Sciatic nerve (tissue), 2 donors: ENCODE measurements at places on chromosomes 11 and 22. TPM values are rescaled to one million over a fixed set of nuclear protein-coding genes. Genes with fewer than 3 reads are reported as not detected.

DNA sequence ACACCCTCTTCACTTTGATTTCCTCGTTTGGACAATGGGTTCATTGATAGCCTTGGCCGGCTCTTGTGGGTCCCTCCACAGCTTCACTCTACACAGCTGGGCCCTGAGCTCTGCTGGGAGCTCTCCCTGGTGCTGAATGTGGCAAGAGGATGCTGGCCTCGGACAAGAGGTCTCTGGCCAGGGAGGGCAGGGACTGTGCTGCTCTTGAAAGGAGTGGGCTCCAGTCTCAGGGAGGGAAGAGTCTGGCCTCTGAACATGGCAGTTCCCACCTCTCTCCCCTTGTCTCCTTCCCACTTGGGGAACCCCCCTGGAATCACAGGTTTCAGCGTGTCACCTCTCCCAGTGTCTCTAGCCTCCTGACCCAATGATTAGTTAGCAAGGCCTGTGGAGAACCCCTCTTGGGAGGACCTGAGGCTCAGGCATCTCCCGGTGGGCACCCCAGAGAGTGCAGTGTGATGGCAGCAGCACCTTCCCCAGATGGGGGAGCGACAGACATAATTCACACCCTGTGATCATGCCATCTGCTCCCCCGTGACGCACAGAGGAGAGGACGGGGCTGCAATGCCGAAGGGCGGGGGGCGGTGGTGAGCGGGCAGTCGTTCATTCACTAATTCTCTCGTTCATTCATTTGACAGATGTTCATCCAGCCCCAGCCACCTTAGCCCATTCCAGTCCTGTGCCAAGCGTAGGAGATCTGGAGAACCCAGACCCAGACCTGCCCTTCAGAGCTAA, 2.8 kb upstream of the CABP7 start:
- peak; percentile 80 for DNase-seq

GRCh38 chr11:104682206-104682605, 216.1 kb downstream of the CASP12 start:
- DNase-seq: no peak

PDE2A gene
- total RNA-seq: 74.4 TPM

- DNase-seq: peak; percentile 74
These were observed 50.1 kb downstream of the ACER3 start for GRCh38 chr11:76910620-76911414.

- DNase-seq: no peak
These were observed 14.9 kb upstream of the SLC22A6 start for GRCh38 chr11:62999649-63000048.

IGSF22 gene
- 0.58 TPM for total RNA-seq

DNA sequence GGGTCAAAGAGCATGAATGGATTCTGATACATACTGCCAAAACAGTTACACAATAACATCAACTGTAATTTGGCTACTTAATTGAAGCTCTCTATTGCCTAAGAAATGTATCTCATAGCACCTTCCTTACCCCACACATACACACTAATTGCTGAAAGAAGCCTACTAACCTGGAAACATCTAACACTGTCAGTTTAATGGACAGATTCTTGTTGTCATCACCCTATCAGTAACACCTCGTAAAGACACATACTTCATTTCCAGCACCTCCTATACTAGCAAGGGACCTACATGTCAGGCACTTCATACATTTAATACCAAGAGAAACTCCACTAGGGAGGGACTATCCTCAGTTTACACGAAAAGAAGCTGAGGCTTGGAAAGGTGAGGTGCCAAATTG, 9.9 kb downstream of the NAP1L4 start:
- no peak for DNase-seq

- DNase-seq: no peak
These were observed at the start of gene ESAM for GRCh38 chr11:124762105-124762623. TSS of gene ESAM (minus strand) at chr11:124762290. CDS start at chr11:124762154, 136 bp downstream.

TMEM191C gene
- total RNA-seq: 1.4 TPM

- no peak for DNase-seq
These were observed 10.6 kb upstream of the SH3BP1 start for GRCh38 chr22:37628830-37629229.

DNA sequence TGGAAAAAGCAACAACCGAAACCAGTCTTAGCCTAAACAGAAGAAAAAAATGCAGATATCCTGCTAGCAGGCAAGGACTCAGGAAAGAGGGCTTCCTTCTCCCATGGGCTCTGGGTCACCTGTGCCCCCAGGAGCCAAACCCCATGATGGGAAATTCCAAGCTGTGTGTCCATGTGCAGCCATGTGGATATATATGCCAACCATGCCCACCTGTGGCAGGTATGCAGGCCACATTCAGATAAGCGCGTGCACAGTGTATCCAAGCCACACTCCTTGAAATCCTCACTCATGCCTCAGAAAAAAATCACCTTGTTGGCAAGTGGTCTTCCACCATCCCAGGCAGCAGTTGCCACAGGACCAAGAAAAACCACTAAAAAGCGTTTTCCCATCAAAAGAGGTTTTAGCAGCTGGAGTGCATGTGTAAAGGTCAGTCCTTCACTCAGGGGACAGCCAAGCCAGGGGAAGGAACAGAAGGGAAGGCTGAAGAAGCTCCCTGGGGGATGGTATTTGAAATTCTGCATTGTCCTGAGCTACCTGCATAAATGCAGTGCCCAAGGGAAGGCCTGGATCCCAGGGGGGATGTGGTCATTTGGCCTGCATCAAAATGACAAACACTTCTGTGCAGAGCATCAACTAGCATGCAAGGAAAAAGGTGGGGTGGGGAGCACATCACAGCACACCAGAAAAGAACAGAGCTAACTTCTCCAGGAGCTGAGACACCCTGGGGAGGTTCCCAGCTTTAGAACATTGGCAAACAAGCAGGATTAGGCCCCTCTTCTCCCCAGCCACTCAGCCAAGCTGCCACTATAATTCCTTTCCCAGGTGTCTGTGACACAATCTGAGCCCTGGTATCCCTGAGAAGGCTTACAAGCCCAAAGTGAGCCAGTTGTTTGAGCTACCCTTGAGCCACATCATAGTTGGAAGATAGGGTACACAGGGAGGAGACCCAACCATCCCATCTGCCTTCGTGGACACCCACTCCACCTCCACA, 76.2 kb downstream of the GALNT18 start:
- DNase-seq: no peak

SLC22A8 gene
- not detected for total RNA-seq

GRCh38 chr11:36274414-36274813, 14.8 kb downstream of the COMMD9 start:
- no peak for DNase-seq

CCDC157 gene
- total RNA-seq: 0.71 TPM

GRCh38 chr11:45282081-45282480, 4.1 kb downstream of the SYT13 start:
- DNase-seq: no peak

DNA sequence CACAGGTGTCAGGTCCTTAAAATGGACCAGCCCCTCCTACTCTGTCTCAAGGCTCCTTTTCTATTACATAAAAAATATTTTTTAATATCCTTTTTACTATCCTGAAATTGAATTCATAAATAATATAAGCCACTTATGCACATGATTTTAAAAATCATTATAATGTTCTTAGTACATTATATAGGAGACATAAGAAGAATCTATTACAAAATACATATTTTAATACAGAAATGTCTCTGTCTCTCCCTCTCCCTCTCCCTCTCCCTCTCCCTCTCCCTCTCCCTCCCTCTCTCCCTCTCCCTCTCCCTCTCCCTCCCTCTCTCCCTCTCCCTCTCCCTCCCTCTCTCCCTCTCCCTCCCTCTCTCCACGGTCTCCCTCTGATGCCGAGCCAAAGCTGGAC, 52.0 kb upstream of the SLC6A5 start:
- DNase-seq: no peak

DNHD1 gene
- total RNA-seq: 33.1 TPM

GRCh38 chr22:33083212-33083611, 25.0 kb upstream of the SYN3 start:
- no peak for DNase-seq

DNA sequence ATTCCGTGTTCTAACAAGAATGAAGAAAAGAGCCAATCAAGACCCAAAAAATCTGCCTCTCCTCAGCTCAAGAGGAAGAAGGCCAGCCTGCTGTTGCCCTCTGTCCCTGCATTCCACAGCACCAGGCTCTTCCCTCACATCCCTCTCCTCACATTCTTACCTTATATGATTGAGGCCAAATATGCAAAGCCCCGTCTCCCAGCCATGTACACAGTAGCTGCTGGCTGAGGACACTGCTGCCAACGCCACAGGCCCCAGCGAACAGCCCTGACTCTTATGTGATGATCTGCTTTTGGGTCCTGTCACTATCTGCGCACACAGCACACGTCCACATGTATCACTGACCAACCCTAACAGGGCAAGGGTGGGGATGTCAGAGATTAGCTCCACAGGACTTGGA, 60.2 kb downstream of the MICAL3 start:
- no peak for DNase-seq

FAM83F gene
- 11.4 TPM for total RNA-seq

DNA sequence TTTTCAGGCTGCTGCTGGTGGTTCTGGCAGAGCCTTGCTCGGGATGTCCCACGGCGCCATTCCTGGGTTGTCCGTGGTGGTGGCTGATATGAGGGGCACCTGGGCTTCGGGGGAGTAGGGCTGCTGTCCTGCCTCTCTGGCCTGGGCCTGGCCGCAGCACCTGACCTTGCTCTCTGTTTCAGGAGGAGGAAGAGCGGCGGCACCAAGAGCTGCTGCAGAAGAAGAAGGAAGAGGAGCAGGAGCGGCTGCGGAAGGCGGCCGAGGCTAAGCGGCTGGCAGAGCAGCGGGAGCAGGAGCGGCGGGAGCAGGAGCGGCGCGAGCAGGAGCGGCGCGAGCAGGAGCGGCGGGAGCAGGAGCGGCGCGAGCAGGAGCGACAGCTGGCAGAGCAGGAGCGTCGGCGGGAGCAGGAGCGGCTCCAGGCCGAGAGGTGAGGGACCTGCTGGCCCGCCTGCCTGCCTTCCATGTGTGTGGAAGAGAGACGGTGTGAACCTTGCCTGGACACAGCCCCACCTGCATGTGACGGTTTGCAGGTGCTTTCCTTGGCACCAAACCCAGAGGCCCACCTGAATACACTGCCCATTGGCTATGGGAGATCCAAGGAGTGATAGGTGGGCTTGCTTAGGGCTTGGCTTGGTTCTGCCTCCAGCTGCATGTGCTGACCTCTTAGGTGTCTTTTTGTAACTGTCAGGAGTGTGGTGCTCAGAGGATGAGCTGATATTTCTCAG, 22.8 kb downstream of the INCENP start:
- no peak for DNase-seq

- DNase-seq: no peak
These were observed 14.6 kb upstream of the CYP2D6 start for GRCh38 chr22:42145175-42145574.

RCOR2 gene
- 0.40 TPM for total RNA-seq

PLAAT2 gene
- not detected for total RNA-seq

DNA sequence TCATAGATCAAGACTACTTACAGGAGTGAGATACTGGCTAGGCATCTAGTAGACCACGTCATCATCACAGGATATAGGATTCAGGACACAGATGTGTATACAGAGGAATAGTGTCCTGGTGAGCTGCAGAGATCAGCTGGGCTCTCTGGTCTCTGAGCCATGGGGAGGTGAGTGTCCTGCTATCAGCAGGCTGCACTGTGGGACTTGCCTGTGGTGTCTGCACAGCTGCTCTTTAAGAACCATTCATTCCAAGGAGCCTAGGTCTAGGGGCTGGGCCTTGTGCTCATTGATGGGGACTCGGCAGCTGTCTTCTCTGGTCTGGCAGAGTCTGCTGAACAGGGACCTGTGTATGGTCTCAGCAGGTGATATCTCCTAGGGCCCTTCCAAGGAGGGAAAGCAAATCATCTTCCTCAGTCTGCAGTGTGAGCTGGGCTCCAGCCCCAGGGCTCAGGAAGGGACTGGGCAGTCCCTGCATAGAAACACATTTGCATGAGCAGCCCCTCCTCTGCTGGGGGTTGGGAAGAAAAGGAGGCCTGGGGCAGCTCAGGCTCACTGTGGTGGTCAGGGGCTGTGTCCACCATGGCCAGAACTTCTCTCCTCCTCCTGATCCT, 66.1 kb upstream of the VPREB1 start:
- no peak for DNase-seq

- DNase-seq: peak; percentile 50
These were observed 10.0 kb downstream of the MUC5B start for GRCh38 chr11:1232883-1233321.

DNA sequence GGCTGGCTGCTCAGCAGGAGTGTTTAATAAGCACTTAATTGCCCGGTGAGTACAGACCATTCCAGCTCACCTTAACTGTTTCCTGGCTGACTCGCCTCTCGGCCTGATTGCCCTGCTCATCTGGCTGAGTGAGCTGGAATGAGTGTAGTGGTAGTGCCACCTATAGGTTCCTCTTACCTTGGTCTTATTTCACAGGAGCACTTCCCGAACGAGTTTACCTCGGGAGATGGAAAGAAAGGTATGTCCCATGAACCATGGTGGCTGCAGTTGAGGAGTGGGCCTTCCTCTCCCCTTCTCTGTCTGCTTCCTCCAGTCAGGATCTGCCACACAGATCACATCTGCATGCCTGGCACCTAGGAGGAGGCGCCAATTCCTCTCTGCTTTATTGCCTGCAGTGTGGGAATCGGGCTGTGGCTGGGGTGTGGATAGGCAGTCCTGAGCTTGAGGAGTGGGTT, 26.7 kb downstream of the UPB1 start:
- no peak for DNase-seq

GRCh38 chr11:112856591-112856990, 104.6 kb upstream of the NCAM1 start:
- no peak for DNase-seq

DNA sequence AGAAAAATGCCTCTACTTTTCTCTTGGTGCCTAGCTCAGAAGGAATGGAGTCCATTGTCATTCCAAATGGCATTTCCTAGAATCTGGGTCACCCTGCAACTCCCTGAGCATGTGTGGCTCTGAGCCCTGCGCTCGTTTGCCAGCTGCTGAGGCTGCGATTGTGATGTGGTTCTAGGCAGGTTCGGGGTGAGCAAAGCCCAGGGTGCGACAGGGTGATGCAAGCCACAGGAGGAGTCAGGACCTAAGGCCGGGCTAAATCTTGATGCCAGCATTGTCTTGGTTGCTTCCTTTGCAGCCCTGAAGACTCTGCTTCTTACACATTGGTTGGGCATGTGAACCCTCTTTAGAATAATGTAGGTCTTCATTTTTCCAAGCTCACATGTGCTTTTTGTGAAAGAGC, 131.0 kb downstream of the MORC2 start:
- DNase-seq: no peak

DNA sequence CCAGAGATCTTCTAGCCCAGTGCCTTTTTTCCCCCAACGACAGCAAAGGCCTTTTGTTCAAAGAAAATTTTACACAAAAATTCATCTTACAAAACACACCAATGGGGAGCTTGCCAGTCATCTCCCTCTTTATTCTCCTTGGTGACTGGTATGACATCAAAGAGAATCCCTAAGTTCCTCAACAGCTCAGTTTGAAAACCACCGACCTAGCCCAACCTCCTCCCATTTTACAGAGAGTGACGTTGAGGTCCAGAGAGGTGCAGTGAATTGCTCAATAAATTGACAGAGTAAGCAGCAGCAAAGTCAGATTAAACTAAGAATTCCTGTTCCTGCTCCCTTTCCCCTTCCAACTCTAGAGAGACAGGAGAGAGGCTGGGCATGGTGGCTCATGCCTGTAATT, 7.8 kb downstream of the SLC43A3 start:
- DNase-seq: no peak

RTN4R gene
- total RNA-seq: 4.4 TPM

OSBP gene
- total RNA-seq: 45.5 TPM

DRICH1 gene
- total RNA-seq: 1.3 TPM
